ENCODE measurements at places on chromosomes 12 and 14.

GRCh38 chr12:85325442-85325841 lies 45.4 kb downstream of the ALX1 start:
- DNase-seq, result peak; percentile 26

DNA sequence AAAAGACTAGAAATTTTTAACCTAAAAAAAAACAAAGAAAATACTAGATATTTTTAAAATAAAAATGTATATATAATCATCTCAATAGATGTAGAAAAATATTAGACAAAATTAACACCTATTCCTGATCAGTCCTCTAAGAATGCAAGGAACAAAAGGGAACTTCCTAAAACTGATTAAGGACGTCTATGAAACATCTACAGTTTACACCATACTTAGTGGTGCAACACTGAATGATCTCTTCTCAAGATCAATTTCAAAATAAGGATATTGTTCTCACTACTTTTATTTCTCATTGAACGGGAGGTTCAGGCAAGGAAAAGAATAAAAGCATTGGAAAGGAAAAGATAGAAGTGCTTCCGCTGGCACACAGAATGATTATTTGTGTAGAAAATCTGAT lies 16.0 kb downstream of the OLR1 start:
- DNase-seq, result no peak

GRCh38 chr14:72715215-72715849 lies 178.6 kb downstream of the DPF3 start:
- no peak for DNase-seq

GRCh38 chr14:56482310-56482911 lies 97.2 kb upstream of the TMEM260 start:
- peak; percentile 28 for DNase-seq

DNA sequence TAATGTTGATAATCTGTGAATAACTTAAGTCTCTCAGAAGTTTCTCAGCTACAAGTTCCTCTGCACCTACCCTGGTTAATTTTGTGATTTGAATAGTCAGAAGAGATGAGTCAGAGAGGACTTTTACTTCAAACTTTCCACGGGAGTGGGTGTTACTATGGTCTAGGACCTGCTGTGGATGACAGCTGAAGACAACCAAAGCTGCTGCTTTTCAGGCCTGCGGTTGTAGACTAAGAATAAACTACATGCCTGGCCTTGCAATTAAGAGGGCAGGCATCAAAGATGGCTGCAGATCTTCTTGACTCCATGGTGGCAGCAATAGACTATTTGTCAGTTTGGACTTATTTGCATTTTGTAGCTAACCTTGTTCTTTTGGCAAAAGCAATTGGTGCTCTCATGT lies 227.1 kb upstream of the KRR1 start:
- no peak for DNase-seq

DNA sequence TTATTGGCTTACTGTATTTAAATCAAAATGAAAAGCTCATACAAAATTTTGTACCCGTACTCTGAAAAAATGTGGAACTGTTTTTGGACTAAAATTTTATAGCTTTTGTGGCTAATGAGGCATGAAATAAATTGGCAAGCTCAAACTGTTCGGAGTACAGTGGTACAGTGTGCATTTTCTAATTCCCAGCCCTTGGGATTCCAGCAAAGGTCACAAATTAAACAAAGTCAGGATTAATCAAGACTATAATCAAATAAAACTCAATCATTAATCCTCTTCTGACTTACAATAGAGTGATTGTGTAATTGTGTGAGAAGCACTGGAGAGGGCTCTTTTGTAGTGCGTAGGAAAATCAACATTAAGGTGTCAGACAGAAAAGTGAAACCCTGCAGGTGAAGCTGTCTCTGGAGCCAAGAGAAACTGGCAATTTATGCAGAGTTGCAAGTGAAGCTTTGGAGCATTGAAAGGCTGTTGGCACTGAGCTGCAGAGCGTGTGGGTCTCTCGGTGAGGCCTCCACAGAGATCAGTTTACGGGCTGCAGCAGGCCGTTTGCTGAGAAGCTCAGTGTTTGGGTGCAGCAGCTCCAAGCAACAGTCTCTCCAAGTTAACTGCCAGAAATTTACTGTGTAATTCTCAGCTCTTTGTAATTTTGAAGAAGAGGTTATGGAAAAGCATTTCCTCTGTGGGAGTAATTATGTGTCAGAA lies 275.9 kb downstream of the FBXL14 start:
- peak; percentile 90 for DNase-seq

- no peak for DNase-seq
Measured at GRCh38 chr14:37021390-37021789, 151.0 kb downstream of the SLC25A21 start.

- DNase-seq, result no peak
Measured at GRCh38 chr12:7269273-7269672, 34.6 kb upstream of the ACSM4 start.

GRCh38 chr14:64671591-64671990 lies 32.6 kb upstream of the PLEKHG3 start:
- peak; percentile 32 for DNase-seq

GRCh38 chr14:81234278-81234677 lies 13.5 kb upstream of the GTF2A1 start:
- DNase-seq, result no peak

DNA sequence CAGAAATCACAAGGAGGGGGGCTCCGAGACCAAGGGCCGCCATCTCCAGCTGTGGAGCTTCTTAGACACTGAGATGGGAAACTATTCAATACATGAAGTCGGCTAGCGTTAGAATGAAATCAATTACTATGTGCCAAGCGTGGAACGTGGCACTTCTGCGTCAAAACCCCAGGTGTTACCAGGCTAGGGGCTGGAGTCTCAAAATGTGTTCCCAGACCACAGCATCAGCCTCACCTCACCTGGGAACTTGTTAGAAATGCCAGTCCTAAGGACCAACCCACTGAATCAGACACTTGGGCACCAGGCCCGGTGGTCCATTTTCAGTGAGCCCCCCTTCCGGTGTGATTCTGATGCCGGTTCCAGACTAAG lies 5.0 kb upstream of the SETD1B start:
- DNase-seq, result peak; percentile 29

DNA sequence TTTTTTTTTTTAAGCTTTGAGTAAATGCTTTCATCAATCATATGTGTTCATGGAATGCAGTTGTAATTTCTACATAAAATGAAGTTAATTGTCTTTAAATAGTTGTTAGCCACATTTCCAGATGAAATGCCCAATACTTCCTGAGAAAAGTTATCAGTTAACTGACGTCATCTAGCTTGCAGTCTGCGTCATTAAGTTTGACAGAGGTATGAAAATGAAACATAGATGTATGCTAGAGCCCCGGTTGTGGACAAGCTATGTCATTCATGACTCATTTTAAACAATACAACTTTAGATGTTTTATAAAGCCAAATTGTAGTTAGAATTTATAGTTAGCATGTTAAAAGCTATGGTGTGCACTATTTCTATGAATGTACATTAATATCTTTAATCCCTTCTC lies 90.7 kb downstream of the PLEKHA5 start:
- DNase-seq, result no peak

DNA sequence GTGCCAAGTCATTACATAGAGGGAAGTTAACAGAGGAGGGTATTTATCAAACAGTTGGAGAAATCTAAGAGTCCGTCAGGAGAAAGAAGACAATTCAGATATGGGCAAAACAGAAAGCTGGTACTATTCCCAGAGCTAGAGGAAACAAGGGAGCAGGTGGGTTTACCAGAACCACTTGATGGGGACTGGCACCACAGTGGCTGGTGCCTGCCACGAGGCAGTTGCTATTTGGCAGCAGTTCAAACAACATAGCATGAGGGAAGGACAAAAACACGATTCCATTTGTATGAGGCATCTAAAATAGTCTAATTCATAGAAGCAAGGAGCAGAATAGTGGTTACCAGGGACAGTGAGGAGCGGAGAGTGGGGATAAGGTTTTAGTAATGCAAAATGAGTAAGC lies 24.6 kb upstream of the KLRD1 start:
- peak; percentile 78 for DNase-seq
